ENCODE measurements at places on chromosomes 13 and 19. TPM values are rescaled to one million over a fixed set of nuclear protein-coding genes. Genes with fewer than 3 reads are reported as not detected.

Gene CAMSAP3
- not detected for total RNA-seq

Gene PRPF31
- total RNA-seq, result 107 TPM

Gene PRSS57
- not detected for total RNA-seq

Gene SLC8A2
- not detected for total RNA-seq

Gene PLK5
- not detected for total RNA-seq

Gene DPP9
- total RNA-seq, result 113 TPM

Gene KLK3
- total RNA-seq, result not detected

Gene POSTN
- 16.8 TPM for total RNA-seq

Gene ZNF543
- total RNA-seq, result 4.7 TPM

Gene IL11
- not detected for total RNA-seq

Gene NLRP4
- not detected for total RNA-seq

Gene TMEM38A
- total RNA-seq, result 0.20 TPM

Gene PSG2
- 0.07 TPM for total RNA-seq

Gene F7
- total RNA-seq, result not detected

Gene CACNG6
- total RNA-seq, result 3.9 TPM

Gene BSG
- total RNA-seq, result 537 TPM

Gene LILRA2
- total RNA-seq, result not detected

Gene RNF113B
- not detected for total RNA-seq

Gene TEX29
- total RNA-seq, result not detected

Gene USE1
- 15.0 TPM for total RNA-seq

Gene PTGER1
- total RNA-seq, result 3.4 TPM

Gene TPTE2
- total RNA-seq, result not detected

Gene FCGBP
- not detected for total RNA-seq

Gene B3GNT8
- 1.5 TPM for total RNA-seq

Gene LATS2
- total RNA-seq, result 28.6 TPM

Gene CTXN1
- 4.1 TPM for total RNA-seq

Gene PAK4
- 16.9 TPM for total RNA-seq

Gene TYROBP
- total RNA-seq, result not detected
